ENCODE measurements at places on chromosomes 2 and 18.

GRCh38 chr18:332721-333510 is 65.1 kb upstream of the THOC1 start:
- no peak for DNase-seq

DNA sequence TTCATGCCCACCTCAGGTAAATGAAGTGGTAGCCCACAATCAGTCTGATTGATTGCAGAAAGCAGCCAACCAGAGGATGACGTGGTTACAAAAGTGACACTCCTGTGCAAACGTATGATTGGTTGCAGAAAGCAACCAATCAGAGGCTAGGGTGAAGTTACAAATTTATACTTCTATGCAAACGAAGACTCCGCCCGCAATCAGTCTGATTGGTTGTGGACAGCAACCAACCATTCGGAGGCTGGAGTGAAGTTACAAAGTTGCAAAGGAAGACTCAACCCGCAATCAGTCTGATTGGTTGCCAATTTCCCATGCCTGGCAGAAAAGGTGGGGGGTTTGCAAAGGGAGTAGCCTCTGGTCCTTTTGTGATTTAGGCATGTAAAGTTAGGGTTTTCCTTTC is 4.0 kb upstream of the SLC3A1 start:
- DNase-seq = no peak

DNA sequence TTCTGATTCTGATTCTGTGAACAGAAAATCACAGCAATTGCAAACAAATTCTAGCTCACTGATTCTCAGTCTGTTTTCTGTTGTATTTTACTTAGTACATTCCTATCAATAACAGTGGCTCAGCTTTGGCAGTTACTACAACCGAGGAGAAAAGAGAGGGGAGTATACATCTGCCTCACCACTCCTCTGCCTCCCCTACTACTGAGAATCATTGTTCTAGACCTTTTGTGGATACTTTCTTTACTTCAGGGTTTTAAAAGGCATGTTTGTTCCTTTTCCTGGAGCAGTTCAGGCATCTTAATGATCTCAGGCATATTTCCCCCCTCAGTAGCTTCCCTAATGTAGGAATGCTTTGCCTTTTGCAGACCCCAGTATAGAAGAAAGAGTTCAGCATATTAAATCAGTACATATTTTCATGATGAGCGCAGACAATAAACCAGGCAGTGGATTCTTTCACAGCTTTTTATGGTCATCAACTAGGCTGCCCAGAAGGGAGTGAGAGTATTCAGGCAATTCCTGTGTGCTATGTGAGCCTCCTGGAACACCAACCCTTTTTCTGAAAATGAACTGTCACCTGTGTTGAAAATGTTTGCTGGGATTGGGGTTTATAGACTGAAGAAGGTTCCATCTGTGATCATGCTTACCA is 10.3 kb downstream of the STAMBP start:
- no peak for DNase-seq

GRCh38 chr2:67479261-67479660 is 82.1 kb downstream of the ETAA1 start:
- no peak for DNase-seq

GRCh38 chr18:48408727-48409590 is at the start of gene ZBTB7C:
Gene ZBTB7C (minus strand): TSS chr18:48409383.
- DNase-seq = peak; percentile 31

DNA sequence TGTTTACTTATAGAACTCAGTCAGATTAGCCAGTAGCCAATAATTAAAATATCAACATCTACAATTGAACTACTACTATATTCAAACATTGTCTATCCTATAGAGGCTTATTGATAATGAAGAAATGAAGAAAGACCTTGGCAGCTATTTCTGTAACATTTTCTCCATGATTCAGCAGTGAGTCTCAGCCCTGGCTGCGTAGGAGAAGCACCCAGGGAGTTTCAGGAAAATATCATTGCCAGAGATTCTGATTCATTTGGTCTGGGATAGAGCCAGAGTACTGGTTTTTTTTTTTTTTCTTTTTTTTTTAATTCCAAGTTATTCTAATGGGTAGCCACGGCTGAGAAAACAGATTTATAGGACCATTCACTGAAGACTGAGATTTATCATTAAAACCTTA is 404.8 kb downstream of the TXNL1 start:
- DNase-seq = no peak

- no peak for DNase-seq
These were observed 191.1 kb downstream of the IKZF2 start for GRCh38 chr2:212960336-212960735.

DNA sequence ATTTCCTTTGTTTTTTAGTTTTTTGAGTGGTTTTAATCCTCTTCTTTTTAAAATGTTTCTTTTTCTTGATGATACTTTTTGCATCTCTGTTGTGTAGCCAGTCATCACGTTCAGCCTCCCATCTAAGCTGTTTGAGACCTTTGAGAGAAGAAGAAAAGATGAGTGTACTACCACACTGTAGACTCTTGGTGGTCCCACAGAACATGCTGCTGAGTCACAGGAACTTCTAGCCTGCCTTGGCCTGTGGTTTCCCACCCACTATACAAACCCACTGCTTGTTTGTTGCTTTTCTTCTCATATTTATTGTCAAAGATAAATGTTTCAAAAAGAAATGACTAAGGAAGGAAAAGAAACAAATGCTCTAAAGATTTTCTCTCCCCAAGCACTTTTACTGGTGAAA is 5.5 kb downstream of the CEBPZOS start:
- DNase-seq = no peak

DNA sequence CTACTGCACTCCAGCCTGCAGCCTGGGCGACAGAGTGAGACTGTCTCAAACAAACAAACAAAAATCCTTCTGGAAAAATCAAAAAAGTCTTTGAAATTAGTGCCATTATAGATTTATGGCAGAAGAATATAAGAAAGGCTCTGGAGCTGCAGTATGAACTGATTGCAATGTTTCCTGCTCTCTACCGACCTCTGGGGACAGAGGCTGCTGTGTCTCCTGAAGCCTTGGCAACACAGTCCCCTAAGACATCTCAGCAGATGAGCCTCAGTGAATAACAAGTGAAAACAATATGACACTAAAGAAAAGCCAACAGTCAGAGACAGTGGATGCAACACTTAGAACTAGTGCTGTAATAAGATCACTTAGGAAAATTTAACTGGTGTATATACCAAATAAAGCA is 494.9 kb upstream of the LRATD1 start:
- no peak for DNase-seq

DNA sequence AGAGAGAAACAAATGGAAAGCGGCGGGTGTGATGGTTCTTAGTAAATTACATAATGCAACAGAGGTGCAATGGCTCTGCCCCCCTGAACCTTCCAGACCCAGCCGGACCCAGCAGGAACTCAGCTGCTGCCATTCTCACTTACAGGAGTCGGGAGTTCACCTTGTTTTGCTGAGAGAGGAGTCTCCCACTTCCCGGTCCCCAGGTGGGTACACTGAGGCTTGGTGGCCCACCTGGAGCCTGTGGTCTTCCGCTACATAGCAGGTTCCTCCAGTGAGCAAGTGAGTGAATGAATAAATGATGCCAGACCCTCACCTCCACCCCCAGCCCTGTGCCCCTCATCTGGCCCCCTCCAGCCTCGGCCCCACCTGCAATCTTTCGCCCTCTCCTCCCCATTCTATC is 11.2 kb downstream of the BIN1 start:
- no peak for DNase-seq

- DNase-seq = no peak
These were observed 29.5 kb downstream of the RMC1 start for GRCh38 chr18:23532848-23533247.

GRCh38 chr2:168194784-168195522 is 52.4 kb downstream of the STK39 start:
- no peak for DNase-seq

DNA sequence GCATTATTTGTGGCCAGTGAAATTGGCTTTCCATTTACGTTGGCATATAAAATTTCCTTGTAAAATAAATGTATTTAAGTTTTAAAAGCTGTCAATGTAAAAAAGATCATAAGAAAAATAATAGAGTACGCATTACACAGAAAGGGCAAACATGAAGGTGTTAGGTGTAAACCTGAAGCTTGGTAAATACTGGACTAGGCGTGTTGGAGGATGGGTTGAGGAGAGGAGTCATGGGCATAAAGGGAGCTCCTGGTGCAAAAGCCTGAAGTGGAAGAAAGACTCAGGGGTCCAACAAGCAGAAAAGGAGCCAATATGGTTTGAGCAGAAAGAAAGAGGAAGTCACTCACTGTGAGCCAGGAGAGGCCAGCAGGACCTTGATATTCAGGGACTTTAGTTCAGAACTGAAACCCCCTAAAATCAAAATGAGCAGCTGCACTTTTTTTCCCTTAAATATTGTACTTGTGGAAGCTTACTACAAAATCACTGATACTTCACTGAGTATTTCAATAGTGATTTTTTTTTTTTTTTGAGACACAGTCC is 24.4 kb downstream of the SP5 start:
- no peak for DNase-seq

GRCh38 chr18:62663731-62664336 is 51.5 kb upstream of the PHLPP1 start:
- DNase-seq = peak; percentile 41

- DNase-seq = no peak
These were observed 13.4 kb upstream of the BOK start for GRCh38 chr2:241545106-241545505.

DNA sequence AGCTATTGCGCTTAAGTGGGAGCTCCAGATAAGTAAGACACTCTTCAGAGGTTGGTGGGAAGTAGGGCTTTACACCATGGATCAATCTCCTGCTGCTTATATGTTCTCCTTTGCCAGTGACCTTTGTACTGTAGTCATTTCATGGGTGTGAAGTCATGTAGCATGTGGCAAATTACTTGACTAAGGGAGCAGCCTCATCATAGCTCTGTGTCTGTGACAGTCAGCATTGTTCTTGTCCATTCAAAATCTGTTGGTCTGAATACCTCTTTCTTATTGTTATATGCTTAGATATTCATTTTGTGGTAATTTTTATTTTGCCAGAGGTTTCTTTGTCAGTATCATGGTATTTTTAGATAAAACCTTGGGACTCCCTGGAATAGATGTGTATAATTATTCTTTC is 18.2 kb downstream of the SLC4A1AP start:
- no peak for DNase-seq

GRCh38 chr2:240340361-240340761 is 95.1 kb upstream of the GPC1 start:
- no peak for DNase-seq

DNA sequence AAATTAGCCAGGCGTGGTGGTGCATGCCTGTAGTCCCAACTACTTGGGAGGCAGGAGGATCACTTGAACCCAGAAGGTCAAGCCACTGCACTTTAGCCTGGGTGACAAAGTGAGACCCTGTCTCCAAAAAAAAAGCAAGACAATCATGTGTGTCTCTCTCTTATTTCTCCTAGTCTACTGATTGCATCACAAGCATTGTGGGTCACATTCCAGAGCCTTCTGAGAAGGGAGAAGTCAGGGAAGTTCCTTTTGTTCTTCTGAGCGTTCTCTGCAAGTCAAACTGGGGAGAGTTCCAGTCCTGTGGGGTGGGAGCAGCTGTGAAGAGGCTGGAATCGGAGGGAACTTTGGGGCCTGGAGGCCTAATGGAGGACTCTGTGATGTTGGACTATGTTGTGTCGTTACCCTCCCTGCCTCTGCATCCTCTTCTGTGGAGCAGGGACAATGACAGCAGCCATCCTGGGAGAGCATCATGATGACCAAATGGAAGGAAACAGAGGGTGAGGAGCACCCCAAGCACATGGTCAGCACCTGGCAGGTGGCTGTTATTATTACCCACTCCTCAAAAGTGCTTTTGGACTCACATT is 115.4 kb downstream of the MRO start:
- no peak for DNase-seq

DNA sequence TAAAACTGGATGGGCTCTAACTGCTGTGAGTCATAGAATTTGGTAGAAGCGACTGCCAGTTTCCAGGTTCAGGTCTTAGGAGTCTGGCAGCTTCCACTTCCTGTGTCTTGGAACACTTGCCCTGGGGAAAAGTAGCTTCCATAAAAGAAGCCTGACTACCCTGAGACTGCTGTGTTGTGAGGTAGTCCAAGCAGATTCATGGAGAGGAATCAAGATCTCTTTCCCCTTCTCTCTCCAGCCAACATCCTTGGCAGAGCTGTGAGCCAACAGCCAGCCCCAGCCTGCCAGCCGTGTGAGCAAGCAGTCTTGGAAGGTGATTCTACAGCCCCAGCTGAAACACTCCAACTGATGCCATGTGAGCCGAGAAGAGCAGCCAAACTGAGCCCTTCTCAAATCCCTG is 33.7 kb downstream of the SLC20A1 start:
- peak; percentile 31 for DNase-seq

DNA sequence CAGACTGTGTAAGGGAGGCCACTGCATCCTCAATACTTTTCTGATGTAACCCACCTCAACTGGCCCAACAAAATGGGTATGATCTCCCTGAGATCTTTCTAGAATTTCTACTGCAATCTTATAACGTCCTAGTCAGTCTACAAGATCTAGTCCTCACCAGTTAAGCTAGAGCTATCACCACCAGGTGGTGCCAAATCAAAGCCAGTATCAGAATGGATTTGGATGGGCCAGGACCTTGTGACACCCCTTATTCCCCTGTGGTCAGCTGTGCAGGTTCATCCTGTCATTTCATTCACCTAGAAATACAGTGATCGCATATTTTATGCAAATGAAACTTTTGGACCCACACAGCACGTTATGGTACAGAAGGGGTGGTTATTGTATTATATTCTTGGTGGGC is 90.3 kb downstream of the OLA1 start:
- no peak for DNase-seq

DNA sequence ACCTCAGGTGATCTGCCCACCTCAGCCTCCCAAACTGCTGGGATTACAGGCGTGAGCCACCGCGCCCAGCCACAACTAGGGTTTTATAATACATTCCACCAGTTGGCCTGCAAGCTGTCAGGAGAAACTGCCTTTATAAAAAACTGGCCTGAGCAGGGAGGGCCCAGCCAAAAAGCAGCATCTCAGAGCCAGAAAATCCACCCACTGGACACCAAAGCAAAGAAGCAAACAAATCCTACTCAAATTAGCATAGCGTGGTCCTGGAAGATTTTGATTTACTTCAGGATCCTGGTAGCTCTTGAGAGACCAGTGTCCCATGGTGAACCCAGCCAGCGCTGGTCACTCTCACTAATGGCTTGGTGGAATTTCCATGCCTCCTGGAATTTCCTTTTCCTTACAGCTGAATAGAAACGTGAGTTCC is 60.0 kb upstream of the PXDN start:
- DNase-seq = no peak
